ENCODE measurements at places on chromosomes 16 and 17.

DNA sequence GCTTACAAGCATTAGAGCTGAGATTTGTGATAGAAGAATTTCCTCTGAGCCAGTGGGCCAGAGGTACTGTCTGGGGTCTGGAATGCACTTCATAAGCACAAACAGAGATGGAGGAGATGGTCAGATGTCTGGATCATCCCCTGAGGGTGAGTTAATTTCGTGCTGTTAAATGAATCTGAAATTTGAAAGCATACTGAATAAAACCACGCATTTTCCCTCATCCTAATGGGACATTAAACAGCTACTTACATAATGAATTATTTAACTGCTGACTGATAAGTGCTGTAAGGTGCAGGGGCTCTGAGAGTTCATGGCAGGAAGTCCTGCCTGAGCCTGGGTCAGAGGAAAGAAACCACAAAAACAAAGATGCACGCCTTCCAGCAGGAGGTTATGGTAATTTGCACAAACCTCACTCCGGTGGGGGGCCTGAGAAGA, 136.3 kb upstream of the XYLT1 start:
- DNase-seq, result no peak

DNA sequence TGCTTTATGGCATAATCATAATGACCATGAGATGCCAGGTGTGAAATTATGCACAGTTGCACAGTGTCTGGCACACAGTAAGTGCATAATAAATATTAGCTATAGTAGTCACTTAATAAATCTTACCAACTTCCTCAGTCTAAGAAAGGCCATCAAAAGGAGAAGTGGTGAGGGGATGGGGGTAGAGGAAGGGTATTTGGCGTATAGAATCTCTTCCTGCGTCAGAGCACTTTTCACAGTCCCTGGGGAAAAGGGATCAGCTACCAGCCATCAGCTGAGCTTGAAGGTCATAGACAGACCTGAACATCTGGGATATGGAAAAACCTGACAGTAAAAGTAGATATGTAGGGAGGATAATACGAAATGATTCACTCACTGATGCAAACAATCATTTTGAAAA, 5.8 kb downstream of the CRHR1 start:
- DNase-seq, result no peak

GRCh38 chr16:80082906-80083305, 457.9 kb upstream of the DYNLRB2 start:
- no peak for DNase-seq

GRCh38 chr16:12515746-12516145, 287.9 kb downstream of the CPPED1 start:
- DNase-seq, result no peak

DNA sequence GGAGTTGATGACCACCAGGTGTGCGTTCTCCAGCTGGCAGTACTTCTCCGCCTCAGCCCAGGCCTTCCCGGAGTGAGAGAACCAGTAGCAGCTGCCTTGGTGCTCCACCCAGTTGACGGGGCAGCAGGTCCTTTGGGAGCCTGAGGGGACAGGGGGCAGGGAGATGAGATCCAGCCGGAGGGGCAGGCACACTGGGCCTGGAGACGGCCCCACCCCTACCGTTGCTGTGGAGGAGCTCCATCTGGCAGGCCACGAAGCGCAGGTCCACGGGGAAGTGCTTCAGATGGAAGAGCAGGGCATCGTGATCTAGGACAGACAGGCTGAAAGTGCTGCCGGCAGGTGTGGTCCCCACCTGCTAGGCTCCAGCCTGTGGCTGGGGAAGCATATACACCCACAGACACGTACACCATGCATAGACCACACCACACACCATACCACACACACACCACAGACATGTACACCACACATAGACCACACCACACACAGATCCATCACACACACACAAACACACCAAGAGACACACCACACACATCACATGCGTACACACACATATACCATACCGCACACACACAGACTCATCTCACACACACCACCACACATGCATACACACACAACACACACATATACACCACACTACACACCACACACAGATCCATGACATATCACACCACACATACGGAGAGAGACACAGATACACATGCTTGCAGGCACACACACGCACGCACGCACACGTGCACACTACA, 7.4 kb downstream of the ASGR2 start:
- DNase-seq, result no peak
